NCI-H1092 treated with DMSO at 0.1 percent for 48 hours (cell line): ENCODE measurements at places on chromosomes 16 and 17.

DNA sequence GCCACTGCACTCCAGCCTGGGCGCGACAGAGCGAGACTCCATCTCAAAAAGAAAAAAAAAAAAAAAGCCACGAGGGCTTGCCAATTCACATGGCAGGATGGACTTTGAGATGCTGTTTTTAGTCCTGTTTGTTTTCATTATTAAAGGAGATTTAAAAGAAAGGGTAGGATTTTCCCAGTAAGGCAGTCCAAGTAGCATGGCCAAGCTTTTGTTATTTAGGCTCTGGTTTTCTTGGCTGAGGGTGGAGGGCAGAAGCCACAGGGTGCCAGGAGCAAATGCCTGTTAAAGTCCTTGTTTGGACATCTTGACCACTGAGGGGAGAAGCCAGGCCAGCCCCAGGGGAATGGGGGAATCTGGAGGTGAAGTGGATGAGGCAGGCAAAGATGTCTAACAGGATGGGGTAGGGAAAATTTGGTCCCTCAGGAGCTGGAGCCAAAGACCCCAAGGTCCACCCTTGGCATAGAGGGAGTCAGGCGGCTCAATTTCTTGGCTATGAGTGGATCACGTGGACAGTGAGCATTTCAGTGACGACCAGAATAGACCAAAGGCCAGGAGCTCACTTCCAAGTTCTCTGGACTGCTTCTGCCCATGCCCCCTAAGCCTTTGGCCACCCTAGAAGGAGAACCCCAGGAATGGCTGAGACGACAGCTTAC, 20.8 kb upstream of the PLLP start:
- no peak for DNase-seq

DNA sequence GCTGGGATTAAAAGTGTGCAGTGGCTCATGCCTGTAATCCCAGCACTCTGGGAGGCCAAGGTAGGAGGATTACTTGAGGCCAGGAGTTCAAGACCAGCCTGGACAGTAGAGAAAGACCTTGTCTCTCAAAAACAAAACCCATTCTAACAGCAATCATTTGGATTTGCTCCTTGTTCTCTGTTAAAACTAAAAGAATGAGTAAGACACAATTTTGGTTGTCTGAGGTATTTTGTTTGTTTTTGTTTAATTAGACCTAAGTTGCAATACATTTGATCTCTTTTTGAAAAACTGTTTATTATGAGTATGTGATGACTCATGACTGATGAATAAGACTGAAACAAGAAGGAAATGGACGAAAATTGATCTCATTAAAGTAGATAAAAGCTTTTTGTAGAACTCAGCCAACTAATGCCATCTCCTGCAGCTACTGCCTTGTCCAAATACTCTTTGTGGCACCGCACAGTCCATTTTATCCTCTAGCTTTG, 29.0 kb downstream of the GLG1 start:
- no peak for DNase-seq

DNA sequence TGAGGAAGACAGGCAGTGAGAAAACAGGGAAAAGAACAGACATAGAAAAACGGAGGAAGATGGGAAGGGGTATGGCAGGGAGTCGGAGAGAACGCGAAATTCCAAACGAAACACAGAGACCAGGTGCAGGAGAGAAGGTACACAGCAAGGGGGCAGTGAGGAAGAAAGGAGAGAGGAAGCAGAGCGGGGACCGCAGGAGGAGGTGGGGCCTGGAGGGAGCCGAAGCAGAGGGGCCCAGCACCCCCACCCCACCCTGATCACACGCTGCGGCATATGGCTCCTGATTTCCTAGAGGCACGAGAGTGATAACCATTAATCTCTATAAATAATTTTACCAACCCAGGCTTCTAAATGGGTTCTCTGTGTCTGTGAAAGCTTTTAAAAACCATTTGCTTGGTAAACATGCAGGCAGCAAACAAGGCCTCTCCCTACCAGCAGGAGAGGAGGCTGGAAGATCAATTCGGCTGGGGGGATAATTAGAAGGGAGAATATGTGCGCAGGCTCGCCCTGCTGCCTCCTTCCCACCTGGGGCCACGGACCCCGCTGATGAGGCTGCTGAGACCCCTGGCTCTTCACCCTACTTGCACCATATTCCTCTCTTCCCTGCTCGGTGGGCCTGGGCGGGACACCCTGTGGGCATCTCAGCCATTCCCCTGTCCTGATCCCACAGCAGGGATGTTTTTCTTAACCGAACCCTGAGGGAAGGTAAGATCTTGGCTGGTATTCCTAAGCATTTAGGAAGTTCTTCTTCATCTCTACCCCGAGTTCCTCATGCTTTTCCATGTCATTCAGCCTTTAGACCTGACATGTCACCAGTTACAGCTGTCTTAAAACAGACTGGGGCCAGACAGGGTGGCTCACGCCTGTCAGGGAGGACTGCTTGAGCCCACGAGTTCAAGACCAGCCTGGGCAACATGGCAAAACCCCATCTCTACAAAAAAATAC, 86.7 kb downstream of the TMEM132E start:
- DNase-seq, result peak; percentile 66

GRCh38 chr17:2412561-2413021, 11.7 kb upstream of the MNT start:
- no peak for DNase-seq

GRCh38 chr17:16943541-16944333, 28.2 kb downstream of the TNFRSF13B start:
- DNase-seq, result no peak

DNA sequence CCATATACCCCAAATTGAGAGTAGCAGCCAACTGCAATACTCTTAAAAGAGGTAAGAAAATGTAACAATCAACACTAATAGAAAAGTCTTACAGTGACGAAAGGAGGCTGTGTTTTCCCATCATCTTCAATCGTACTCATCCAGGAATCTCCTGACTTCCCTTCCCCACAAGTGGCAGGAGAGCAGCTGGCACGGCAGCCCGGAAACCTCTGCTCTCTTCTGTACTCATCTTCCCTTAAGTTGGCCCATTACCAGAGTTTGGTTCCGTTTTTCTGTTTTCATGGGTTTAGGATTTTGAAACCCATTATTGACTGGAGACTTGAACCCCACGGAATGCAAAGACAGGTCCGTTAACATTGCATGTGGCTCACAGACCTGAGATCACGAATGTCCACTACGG, 11.7 kb upstream of the CD300H start:
- no peak for DNase-seq

GRCh38 chr17:28029044-28029443, 13.4 kb upstream of the NLK start:
- no peak for DNase-seq

DNA sequence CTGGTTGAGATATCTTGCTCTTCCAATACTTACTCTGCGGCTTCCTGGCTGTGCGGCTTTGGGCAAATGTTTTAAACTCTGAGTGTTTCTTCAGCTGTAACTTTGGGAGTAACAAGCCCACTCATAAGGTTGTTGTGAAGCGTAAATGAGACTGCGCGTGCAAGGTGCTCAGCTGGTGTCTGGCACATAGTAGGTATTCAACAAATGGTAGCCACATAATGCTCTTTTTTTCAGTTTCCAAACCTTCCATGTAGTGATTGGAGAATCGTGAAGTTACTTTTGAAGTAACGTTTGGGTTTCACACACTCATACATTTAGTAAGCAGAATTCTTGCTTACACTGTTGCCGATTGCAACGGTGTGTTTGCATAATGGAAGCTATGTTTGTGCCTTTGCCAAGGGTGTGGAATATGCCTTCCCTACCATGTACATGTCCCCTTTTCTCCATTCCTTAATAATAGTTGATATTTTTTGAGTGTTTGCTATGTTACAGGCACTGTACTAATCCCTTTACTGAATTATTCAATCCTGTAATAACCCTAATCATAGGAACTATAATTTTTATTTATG, 829 bp downstream of the DHRS7B start:
- DNase-seq, result no peak

DNA sequence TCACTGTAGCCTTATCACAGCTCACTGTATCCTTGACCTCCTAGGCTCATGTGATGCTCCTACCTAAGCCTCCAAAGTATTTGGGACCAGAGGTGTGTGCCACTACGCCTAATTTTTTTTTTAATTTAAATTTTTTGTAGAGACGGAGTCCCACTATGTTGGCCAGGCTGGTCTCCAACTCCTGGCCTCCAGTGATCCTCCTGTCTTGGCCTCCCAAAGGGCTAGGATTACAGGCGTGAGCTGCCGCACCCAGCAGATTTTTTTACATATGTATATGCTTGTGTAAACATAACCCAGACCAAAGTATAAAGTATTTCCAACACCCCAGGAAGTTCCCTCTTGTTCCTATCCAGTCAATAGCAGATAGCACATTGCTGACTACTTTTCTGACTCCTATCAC, 1.7 kb upstream of the PGP start:
- DNase-seq, result no peak

- no peak for DNase-seq
Measured at GRCh38 chr16:86899151-86899550, 320.8 kb downstream of the FOXL1 start.

DNA sequence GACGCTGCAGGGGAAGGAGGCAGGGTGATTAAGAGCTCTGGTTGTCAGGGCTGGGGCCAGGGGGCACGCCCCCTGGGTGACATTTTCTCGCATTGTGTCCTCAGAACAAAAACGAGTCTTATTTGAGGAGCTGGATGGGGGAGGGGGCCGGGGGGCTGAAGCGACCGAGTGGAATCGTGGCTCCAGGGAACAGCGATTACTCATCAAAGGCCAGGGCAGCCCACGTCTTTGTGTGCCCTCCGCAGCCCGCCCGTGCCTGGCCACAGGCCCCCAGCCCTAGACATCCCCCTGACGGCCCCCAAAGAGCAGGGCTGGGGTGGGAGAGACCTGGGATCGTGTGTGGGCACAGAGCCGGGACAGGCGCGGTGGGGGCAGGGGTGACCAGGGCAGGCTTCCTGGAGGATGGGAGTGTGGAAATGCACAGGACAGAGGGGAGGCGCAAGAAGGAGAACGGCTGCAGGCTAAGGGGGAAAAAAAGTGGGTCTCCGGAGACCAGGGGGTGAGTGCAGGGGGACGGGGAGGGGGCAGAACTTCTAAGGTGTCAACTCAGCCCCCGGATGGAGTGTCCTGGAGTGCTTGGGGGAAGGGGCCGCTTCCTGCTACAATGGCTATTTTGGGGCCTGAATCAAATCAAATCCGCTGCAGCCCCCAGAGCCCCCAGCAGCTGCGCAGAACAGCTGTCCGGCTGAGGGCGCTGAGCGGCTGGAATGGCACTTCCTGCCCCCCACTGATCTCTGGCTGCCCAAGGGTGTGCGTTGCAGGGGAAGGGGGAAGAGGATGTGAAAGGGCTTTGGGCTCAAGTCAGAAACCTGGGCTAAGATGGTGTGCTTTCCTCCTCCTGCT, 24.0 kb upstream of the PHB1 start:
- no peak for DNase-seq

- DNase-seq, result no peak
Measured at GRCh38 chr17:44071772-44072171, 1.2 kb downstream of the G6PC3 start.

DNA sequence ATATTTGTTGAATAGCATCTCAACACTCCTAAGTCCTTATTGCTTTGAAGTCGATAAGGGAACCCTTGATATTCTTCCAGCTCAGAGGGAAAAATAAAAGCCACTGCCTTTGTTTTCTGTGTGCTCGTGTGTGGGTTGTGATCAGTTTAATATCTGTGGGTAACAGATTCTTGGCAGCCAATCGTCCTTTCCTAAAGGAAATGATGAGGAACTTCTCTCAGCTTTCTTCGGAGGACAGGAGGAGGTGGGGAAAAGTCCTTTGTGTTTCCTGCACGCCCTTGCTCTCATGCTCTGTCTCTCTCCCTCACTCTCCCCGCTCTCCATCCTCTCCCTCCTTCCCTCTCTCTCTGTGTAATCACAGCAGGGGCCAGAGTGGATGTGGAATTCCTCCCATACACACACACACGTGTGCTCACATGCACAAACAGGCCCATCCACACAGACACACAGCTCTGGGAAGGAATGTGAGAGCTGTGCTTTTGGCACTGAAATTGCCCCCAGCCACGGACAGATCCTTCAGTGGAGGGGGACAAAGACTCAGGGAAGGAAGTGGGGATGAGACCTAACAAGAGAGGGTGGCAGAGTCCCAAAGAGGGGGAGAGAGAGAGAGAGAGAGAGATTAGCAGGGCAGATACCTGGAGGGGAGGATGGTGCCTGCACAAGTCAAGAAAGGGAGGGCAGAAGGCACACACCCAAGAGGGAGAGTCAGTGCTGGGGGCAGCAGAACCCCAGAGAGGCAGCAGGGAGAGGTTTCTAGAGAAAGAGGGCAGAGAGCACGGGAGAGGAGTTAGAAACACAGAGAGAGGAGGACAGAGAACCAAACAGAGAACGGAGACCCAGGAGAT, 83.5 kb upstream of the PLCG2 start:
- DNase-seq, result no peak

- no peak for DNase-seq
Measured at GRCh38 chr16:19837984-19838707, 46.5 kb downstream of the GPRC5B start.

GRCh38 chr17:78573955-78574354, 3.2 kb downstream of the DNAH17 start:
- peak; percentile 65 for DNase-seq

DNA sequence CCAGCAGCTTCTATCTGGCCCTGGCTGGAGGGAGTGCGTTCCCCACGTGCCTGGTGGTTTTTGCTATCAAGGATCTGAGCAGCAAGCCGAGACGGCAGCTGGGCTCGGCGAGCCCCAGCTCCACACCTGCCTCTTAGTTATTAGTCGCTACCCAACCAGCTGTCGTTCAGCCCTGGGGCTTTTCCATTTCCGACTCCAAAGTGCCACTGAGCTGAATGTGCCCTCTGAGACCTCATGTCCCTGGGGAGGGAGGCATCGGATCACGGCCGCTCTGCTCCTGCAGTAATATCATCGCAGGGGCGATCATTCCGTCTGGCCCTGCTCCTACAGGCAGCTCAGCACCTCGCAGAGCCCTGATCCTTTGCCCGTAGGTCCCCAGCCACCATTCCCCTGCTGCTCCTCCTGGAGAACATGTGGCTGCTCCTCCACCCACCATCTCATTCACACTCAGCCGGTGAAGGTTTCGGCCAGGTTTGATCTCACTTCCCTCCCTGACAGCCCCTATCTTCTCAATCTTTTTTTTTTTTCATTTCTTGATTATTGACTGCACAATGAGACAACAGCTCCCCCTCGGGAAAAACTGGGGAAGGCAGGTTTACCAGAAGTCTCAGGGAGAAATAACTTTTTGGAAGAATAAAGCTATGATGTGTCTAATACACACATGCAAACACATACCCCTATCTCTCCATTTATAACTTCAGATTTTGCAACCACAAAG, 86.7 kb downstream of the ZFHX3 start:
- DNase-seq, result peak; percentile 93

GRCh38 chr17:34254651-34255380, at the start of gene CCL2:
Gene CCL2 (plus strand): TSS chr17:34255285. CDS start chr17:34255350, 65 bp downstream.
- peak; percentile 3 for DNase-seq

DNA sequence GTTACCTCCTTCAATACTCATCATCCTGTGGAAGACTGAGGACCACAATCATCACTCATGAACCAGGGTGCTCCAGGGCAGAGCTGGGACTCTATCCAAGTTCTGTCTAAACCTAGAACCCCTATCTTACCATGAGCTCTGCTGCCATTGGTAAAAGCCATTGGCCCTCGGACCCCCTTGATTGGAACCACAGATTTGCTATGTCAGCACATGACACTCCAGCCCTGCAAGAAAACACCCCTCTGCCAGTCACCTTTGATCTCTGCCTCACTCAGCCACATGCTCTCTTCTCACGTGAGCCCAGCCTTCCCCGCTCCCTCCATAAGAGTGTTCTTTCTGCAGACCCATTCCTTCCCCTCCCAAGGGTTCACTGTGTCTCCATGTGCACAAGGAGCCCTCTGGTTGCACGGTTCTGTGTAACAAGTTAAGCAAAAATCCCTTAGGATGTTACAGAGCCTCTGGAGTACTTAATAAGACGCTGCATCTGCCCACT, 468.8 kb upstream of the DYNLRB2 start:
- no peak for DNase-seq

GRCh38 chr17:33493566-33493965, 200.5 kb upstream of the ASIC2 start:
- DNase-seq, result no peak

GRCh38 chr17:77716289-77716926, 242.1 kb upstream of the TNRC6C start:
- DNase-seq, result no peak
